Heart left ventricle (tissue), 16 donors: ENCODE measurements at places on chromosomes 6 and 20. TPM values are rescaled to one million over a fixed set of nuclear protein-coding genes. Genes with fewer than 3 reads are reported as not detected.

DNA sequence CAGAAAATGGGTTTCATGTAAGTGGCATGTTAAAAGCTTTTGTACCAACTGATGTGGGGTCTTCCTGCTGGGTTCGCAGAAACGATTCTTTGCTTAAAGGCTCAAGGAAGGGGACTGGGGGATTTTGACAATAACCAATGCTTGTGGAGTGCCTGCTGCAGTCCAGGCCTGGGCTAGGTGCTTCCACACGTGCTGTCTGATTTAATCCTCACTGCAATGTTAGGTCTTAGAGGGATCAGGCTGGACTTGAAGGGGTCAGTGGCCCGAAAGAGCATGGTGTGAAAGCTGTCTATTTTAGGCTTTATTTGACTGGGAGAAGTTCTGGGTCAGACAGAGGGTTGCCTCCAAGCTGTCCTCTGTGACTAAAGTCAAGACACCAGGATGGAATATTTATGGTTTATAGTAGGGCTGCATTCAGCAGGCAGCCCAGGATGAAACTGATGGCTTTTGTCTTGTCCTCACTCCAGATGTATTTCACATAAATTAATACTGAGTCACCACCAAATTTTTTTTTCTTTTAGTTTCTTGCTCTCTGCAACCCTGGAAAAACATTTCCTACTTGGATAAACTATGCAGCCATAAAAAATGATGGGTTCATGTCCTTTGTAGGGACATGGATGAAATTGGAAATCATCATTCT lies 219.1 kb downstream of the ZMYND8 start:
- DNase-seq = no peak

GRCh38 chr6:142685852-142686506 lies 259.0 kb downstream of the HIVEP2 start:
- no peak for DNase-seq

DNA sequence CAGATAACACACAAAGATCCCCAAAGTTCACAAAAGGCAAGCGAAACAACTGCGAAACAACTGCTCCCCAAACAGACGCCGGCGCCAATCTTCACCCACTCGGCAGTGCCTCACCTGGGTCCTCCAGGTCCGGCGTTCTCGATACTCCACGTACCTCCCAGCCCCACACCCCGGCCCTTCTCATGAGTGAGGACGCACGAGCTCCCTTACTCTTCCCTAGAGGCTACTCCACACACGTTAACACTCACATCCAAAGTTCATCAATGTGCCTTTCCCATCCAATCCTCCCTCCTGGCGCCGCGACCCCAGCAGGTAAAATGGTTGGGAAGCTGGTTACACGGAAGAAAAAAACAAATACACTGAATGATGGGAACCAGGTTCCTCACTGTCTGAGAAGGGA lies 77.0 kb downstream of the TAF4 start:
- DNase-seq = no peak

GRCh38 chr6:158861686-158862381 lies 42.7 kb upstream of the EZR start:
- no peak for DNase-seq

GRCh38 chr6:105320765-105321164 lies 82.1 kb downstream of the PREP start:
- DNase-seq = no peak

- no peak for DNase-seq
These were observed 14.5 kb downstream of the ADISSP start for GRCh38 chr20:3753098-3753497.

DNA sequence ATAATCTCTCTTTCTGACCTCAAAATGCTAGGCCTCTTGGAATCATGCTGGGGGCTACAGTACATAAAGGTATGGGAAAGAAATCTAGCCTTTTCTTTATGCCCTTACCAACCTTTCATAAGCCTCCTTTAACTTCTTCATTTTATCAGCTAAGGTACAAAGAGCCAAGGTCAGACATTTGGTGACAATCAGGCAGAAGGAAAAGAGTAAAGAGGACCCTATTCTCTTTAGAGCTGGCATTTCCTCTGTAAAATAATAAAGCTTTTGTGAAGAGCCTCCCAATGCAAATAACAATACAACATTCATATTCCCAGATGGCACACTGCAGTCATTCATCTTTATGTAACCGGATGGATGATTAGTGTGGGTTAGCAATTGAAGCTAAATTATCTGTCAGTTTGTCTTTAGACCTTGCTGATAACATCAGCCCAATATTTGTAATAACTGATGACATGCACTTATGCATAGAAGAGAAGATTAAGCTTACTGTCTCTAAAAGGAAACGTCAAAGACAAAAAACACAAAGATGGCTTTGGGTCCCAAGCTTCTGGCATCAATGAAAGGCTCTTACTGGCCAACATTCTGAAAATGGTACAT lies 163.1 kb downstream of the IBTK start:
- no peak for DNase-seq

Gene MYCT1
- 13.7 TPM for polyA plus RNA-seq

GRCh38 chr6:21601932-21602390 lies 8.4 kb downstream of the SOX4 start:
- no peak for DNase-seq

Gene CLVS2
- polyA plus RNA-seq = not detected

DNA sequence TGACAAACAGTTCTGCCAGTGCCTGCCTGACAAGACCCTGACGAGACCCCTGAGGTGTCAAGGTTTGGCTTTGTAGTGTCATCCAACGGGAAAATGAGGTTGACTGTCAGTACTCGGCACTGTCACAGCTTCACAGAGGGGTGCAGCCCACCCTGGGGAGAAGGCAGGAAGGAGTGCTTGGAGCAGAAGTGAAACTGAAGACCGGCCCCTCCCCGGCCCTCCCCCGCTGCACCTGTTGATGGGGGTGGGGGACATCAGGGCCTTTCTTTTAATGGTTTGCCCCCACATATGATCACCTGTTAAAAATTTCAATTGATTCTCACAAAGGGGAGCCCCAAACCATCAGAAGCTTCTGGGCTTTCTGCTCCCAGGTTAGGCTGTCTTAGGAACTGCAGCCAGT lies 6.8 kb downstream of the PMEPA1 start:
- DNase-seq = no peak

- DNase-seq = no peak
These were observed 1.9 kb downstream of the ID1 start for GRCh38 chr20:31606804-31607639.

Gene SOBP
- 11.4 TPM for polyA plus RNA-seq

Gene OPN5
- polyA plus RNA-seq = 0.11 TPM

DNA sequence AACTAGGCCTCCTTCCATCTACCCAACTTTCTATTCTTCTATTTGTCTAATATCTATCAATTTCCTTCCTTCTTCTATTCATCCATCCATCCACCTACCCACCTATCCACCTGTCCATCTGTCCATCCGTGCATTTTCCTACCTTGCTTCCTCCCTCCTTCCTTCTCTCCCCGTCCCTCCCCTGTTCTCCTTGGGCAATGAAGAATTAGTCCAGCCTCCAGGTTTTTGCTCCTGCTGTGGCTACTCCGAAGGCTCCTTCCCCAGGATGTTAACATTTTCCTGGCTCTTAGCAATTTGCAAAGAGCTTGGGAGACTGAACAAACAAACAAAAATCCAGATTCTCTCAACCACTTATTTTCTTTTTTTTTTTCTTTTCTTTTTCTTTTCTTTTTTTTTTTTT lies 81.6 kb downstream of the KCNB1 start:
- DNase-seq = no peak

- DNase-seq = no peak
These were observed 5.7 kb upstream of the USP49 start for GRCh38 chr6:41900861-41901260.

Gene LY6G6D
- polyA plus RNA-seq = not detected

DNA sequence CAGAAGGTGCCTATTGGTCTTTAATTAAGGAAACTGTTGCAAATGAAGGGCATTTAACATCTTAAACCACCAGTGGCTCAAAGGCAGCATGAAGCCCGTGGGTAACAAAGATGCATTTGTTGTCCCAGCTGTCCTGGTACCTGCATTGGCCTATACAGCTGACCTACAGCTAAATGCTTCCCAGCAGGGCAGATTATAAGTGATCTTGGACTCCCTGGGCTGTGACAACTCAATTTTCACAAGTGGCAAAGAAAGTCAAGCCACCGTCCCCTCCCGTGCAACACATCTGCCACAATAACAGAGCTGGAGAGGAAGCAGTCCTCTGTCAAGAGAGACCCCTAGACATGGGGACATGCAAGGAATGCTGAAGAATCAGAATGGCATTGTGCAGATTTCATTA lies 31.5 kb upstream of the EDN3 start:
- DNase-seq = no peak

- no peak for DNase-seq
These were observed 88.6 kb downstream of the PPP1R14C start for GRCh38 chr6:150231525-150231850.

Gene TINAG
- polyA plus RNA-seq = 0.15 TPM

Gene GTF2H4
- 22.4 TPM for polyA plus RNA-seq

Gene PAK5
- not detected for polyA plus RNA-seq

DNA sequence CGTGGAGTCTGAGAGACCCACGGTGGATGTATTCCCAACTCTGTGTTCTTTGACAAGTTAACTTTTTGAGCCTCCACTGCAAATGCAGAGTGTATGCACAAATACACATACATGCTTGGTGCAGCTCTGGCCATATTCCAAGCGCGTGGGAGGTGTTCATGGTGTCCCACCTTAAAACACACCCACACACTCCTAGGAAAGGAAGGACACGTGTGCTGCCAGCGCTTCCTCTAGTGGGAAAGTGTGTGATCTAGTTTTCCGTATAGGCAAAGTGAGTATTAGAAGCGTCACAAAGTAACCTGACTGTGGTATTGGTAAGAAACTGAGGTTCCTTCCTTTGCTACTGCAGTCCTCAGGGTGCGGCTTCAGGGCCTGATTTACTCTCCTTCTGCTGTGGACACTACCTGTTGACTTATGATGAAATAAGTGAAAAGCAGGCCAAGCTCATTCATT lies 36.0 kb upstream of the MPC1 start:
- DNase-seq = no peak

- DNase-seq = no peak
These were observed 14.0 kb downstream of the CASS4 start for GRCh38 chr20:56426026-56426425.

- DNase-seq = no peak
These were observed 69.2 kb upstream of the SIRPA start for GRCh38 chr20:1825938-1826445.

DNA sequence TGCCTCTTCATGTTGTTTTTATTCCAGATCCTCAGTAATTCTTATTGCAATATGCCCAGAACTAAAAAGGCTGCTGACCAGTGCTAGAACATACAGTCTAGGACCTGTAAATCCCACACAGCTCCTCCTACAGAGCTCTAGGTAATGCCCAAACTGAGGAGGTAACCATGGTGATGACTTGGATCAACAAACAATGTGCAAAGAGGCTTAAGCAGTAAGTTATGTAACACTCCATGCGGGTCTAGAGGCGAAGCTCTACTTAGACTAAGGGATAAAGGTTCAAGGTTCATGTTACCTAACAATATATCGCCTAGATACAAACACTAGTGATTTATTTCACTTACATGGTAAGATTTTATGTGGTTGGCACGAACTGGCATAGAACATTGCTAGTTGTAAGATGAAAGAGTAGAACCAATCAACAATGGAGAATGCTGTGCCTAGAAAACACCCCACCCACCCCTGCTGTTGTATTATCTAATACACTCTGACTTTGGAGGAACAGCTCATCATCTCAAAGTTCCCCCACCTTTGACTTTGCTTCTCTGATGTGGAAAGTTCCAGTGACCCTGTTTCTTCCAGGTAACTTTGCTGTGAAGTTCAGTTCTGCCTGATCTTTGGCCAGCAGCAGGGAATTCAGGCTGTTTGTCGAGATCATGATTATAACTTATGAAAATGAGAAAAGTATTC lies 242.4 kb downstream of the ALDH8A1 start:
- no peak for DNase-seq

GRCh38 chr20:20079102-20079784 lies 26.9 kb downstream of the CFAP61 start:
- no peak for DNase-seq

Gene ZNF341
- polyA plus RNA-seq = 2.0 TPM

Gene SEL1L2
- 3.1 TPM for polyA plus RNA-seq

Gene POM121L2
- not detected for polyA plus RNA-seq

DNA sequence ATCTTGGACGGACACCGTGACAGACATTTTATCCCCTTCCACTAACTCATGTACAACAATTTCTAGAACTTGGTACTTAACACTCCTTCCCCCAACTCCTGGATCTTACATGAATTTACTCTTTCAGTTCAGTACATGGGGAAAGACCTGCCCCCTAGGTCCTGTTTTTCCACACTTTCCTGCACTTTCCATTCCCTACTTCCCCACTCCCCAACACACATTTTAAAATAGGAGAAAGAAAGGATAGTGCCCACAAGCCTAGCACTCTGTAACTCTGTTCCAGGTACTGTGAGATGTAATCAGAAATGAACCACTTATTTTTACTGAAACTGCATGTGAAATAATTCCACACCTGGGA lies 1.3 kb downstream of the ADGRG6 start:
- no peak for DNase-seq

- no peak for DNase-seq
These were observed 118.2 kb upstream of the GJE1 start for GRCh38 chr6:142014515-142014914.

Gene C20orf204
- 0.42 TPM for polyA plus RNA-seq

DNA sequence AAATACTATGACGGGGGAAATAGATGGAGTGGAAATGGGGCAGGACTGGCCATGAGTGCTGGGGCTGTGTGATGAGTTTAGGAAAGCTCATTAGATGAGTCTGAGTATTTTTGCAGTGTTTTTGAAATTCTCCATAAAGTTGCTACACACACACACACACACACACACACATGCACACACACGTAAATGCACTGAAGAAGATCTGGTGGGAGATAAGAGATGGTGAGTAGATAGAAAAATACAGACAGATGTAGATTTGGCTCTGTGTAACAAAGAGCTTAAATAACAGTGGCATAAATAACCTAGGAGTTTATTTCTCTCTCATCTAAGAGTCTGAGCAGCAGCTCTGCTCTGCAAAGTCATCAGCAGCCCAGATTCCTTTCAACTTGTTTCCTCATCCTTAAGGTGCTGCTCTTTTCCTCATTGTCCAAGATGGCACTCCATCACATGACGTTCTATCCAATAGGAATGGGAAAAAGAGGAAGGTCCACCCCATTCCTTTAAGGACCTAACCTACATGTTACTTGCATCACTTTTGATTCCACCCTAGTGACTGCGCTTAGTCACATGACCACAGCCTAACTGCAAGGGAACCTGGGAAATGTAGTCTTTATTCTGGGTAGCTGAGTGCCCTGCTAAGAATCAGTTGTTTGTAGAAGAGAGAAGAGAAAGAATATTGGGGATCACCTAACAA lies 76.4 kb downstream of the EYA2 start:
- DNase-seq = no peak

- no peak for DNase-seq
These were observed 12.3 kb upstream of the HMGN4 start for GRCh38 chr6:26525838-26526237.

DNA sequence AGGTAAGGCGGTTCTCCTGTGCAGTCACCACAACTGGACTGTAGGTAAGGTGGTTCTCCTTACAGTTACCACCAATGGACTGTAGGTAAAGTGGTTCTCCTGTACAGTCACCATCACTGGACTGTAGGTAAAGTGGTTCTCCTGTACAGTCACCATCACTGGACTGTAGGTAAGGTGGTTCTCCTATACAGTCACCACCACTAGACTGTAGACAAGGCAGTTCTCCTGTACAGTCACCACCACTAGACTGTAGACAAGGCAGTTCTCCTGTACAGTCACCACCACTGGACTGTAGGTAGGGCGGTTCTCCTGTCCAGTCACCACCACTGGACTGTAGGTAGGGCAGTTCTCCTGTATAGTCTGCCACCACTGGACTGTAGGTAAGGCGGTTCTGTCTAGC lies 212.3 kb downstream of the TFAP2A start:
- DNase-seq = no peak
